ENCODE measurements at places on chromosomes 12 and 14.

DNA sequence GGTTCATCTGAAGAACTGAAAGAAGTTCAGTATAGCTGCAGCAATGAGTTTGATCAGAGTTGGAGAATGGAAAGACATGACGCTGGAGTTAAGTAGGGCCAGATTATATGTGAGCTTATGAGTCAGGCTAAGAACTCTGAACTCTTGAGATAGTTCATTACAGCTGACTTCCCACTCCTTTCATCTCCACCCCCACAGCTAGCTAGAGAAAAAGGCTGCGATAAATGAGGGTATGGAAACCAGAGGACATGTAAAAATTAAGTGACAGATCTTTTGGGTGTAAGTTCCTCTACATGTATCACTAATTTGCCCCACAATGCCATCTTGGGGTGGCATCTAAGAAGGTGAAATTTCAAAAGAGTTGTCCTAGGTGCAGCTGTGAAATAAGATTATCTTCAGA is 28.6 kb downstream of the PYM1 start:
- no peak for DNase-seq

DNA sequence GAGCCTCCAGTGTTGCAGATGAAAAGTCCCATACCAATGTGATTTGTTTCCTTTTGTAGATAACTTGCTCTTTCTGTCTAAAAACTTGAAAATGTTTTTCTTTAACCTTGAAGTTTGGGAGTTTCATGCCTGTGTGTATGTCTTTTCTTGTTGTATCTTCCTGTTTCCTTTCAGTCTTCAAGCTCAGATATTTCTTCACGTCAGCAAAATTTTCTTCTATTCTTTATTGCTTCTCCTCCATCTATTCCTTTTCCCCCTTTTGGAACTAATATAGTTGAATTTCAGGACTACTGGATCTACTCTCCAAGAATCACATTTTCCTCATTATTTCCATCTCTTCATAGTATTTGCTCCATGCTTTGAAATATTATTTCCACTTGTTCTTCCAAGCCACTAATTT is 23.9 kb downstream of the SOAT2 start:
- DNase-seq = no peak

DNA sequence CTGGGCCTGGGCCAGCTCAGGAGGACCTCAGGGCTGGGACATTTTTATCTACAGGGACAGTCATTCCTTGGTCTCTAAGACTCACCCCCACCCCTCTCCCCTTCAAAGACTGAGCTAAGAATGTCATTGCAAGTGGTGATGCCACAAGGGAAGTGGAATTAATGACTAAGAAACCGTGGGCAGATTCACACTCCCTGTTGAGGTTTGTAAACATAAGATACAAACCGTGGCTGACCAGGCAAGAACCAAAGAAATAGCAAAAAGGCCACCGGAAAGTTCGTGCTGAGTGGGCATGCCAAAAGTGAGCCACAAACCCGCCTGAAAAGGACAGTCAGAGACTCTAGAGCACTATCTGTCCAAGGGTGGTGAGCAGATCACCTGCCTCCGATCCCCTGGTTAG is 25.7 kb downstream of the NUAK1 start:
- DNase-seq = no peak

- DNase-seq = no peak
Observed at GRCh38 chr12:32032205-32032810, 73.1 kb downstream of the RESF1 start.

- no peak for DNase-seq
Observed at GRCh38 chr14:96917442-96917963, 120.3 kb downstream of the VRK1 start.

- DNase-seq = no peak
Observed at GRCh38 chr12:10241727-10242126, 29.1 kb downstream of the GABARAPL1 start.

DNA sequence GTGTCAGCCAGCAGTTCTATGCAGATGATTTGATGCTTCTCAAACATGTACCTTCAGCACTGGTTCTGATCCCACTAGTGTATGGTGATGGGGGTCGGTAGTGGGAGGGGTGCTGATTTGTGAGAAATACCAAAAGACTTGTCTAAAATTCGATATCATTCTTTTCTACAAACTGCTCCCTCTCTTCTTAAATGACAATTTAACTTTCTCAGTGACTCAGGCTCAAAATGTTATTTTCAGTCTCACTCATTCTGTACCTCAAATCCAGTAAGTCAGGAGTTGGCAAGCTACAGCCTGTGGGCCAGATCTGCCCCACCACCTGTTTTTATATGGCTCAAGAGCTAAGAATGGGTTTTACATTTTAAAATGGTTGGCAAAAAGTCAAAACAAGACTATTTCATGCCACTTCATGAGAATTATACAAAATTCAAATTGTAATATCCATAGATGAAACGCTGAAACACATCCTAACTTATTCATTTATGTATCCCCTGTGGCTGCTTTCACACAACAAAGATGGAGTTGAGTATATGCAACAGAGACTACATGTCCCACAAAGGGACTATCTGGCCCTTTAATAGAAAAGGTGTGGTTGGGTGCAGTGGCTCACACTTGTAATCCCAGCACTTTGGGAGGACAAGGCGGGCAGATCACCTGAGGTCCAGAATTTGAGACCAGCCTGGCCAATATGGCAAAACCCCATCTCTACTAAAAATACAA is 6.6 kb upstream of the NOP2 start:
- DNase-seq = no peak

DNA sequence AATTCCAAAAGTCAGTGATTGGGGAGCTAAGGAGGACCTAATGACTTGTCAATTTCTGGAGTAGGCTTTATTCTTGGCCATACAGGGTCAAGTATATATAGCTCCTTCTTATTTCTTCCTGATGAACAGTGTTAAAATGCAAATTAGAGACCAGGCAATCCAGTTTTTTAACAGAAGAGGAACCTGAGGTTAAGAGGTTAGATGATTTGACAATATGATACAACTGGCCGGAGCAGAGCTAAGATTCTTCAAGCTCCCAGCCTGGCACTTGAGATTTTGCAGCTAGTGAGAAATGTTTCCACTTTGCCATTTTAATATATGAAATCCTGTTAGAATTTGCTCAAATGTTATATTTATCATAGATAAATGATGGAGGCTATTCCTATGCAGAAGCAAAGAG is 204.0 kb downstream of the SSPN start:
- DNase-seq = no peak

DNA sequence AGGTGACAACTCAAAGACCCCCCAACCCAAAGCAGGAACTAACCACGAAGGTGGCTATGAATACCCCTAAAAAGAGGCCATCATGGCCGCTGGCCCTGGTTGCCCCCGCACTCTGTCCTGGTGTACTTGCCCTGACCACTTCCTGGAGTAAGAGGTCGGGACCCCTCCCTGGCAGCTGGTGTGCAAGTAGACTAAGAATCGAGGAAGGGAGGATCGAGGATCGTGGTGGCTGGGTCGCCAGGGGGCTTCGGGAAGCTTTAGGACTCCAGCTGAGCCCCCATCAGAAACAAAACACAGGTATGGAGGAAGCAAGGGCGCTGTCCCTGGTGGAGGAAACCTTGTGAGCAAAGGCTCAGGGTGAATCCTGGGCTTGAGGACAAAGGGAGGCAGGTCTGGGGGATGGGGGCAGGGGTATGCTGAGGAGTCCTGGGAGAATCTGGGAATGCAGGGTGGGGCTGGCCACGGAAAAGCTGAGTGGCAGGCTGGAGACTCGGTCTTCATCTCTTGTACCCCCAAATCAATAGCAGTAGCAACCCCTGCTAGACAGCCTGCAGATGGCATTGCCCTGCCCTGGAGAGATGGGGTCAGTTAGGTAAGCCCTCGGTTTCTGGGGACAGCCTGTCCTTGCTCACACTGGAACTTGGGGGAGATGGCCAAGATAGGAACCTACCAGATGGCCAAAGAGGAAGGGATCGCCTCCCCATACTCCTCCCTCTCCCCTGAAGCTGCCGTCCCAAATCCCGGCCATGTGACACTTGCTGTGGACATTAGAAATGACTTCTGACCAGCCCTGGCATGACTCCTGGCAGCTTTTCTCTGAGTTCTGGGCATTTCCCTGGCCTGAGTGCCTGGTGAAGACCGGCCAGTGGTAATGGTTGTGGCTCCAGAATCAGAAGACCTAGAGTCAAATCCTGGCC is 45.3 kb upstream of the ESRRB start:
- DNase-seq = no peak

GRCh38 chr12:77032406-77032805 is 33.0 kb downstream of the E2F7 start:
- DNase-seq = no peak

GRCh38 chr14:105879867-105880561 is 353.6 kb downstream of the TMEM121 start:
- no peak for DNase-seq

GRCh38 chr12:115273456-115273855 is 589.5 kb upstream of the TBX3 start:
- DNase-seq = no peak

- DNase-seq = no peak
Observed at GRCh38 chr12:73220951-73221350, 948.8 kb downstream of the TRHDE start.

GRCh38 chr12:70149013-70149412 is 94.2 kb upstream of the CNOT2 start:
- DNase-seq = no peak

DNA sequence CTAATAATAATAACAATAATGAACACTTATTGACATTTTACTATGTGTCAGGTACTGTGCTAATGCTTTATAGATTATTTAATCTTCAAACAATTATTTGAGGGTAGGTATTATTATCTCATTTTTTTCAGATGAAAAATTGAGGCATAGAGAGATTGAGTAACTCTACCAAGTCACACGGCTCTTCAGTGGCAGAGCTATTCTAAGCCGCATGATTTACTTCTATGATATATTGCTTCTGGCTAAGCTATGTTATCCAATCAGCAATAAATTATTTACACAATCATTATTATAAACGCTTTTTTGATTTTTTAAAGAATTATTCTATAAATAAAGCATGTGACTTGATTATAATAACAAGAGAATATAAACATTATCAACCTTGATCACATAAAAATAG is 80.0 kb downstream of the TMEM30B start:
- no peak for DNase-seq

DNA sequence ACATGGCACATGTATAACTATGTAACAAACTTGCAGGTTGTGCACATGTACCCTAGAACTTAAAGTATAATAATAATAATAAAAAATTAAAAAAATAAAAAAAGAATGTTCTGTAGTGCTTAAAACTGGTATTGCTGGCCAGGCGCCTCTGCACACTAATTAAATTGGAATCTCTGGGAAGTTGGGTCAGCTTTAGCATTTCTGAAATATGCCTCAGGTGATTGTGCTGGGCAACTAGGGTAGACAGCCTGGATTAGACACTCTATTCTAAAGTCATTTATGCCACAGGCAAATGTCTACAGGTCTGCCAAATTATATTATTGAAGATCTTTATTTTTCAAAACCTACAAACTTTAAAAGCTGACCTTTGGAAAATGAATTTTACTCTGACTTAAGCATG is 55.3 kb downstream of the PPM1H start:
- DNase-seq = no peak

GRCh38 chr14:87080146-87080545 is 912.8 kb downstream of the GALC start:
- DNase-seq = no peak

GRCh38 chr12:131934535-131934934 is 5.5 kb downstream of the PUS1 start:
- DNase-seq = no peak

All from activated T-helper 1 cell treated with Interleukin-2 at 50 U/mL for 16 hours (primary cell).